Natural killer cell (primary cell): ENCODE measurements at places on chromosomes 2 and 18.

DNA sequence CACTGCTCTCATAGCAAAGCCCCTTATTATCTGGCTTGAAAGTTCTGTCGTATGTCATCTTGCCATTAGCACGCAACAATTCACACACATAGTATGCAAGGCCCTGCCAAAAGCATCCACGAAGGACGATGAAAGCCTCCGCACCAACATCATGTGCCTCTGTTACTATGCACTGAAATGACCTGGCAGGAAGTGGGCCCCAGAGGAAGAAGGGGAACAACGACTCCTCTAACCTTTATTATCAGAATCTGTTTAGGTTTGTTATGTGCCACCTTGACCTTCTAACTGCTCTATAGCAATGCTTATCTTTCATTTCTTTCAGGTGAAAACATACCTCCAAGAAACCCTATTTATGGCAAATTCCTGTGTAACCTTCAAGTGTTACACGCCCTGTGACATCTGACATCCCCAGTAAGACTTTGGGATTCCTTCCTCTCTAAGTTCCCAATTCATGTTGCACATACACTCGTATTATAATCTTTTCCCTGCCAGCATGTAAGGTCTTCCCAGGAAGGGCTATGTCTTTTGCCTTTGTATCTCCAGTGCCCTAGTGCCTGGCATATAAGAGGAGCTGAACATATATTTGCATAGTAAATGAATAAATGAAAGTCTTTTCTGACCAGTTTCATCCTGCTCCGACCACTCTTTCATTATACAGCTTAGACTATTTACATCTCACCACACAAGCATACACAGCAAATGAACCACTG lies 7.0 kb upstream of the NDUFV2 start:
- no peak overlapping the region for H3K4me3 ChIP-seq
- DNase-seq, result no peak
- H3K27me3 ChIP-seq, result no peaks in the 10 kb centered on the region

DNA sequence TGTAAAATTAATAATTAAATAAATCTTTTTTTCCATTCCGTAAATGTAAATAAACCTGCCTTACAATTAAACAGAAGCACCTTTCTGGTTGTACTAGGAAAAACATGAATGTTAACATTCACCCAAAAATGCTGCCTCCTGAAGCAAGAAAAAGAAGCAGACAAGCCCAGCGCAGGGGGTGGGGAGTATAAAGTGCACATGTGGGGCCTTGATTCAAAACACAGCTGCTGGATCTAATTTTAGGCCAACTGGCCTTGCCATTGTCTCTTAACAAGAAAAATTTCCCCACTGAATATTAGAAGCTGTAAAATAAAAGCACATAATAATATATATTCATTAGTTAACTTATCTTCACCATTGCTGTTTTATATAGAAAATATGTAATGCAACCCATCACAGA lies 28.3 kb downstream of the TCF4 start:
- DNase-seq, result no peak
- H3K4me3 ChIP-seq, result no peak overlapping the region
- H3K36me3 ChIP-seq, result no peaks in the 10 kb centered on the region
- no peaks in the 10 kb centered on the region for H3K27me3 ChIP-seq
- H3K4me1 ChIP-seq, result no peaks in the 10 kb centered on the region

GRCh38 chr18:45691816-45692179 lies 32.2 kb upstream of the SLC14A1 start:
- H3K36me3 ChIP-seq, result peaks cover 2% of the 10 kb centered on the region
- peaks cover 38% of the 10 kb centered on the region for H3K4me1 ChIP-seq
- H3K27ac ChIP-seq, result no peak overlapping the region
- H3K27me3 ChIP-seq, result no peaks in the 10 kb centered on the region
- H3K4me3 ChIP-seq, result no peak overlapping the region
- no peak for DNase-seq

DNA sequence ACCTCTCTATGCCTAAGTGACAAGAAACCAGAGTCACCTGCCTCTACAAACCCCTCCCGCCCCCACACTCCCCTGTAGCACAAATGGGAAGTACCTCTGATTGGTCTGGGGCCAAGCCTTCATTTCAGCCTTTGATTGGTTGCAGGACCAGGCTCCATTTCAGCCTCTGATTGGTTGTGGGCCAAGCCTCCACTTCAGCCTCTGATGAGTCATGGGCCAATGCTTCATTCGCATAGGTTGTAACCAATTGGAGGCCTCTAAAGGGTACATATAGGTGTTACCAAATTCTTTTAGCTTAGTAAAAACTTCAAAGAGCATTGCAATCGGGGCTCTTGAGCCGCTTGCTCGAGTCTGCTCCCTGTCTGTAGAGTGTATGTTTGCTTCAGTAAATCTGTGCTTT lies 25.0 kb downstream of the CCDC102B start:
- no peak overlapping the region for H3K27ac ChIP-seq
- DNase-seq, result no peak
- no peaks in the 10 kb centered on the region for H3K36me3 ChIP-seq
- no peaks in the 10 kb centered on the region for H3K27me3 ChIP-seq

- H3K4me3 ChIP-seq, result no peak overlapping the region
- no peak overlapping the region for H3K27ac ChIP-seq
- H3K4me1 ChIP-seq, result no peaks in the 10 kb centered on the region
- peaks cover 4% of the 10 kb centered on the region for H3K27me3 ChIP-seq
- no peak for DNase-seq
- H3K36me3 ChIP-seq, result no peaks in the 10 kb centered on the region
Observed at GRCh38 chr2:199383021-199383420, 74.7 kb downstream of the SATB2 start.

GRCh38 chr2:11073776-11074175 lies 81.5 kb upstream of the SLC66A3 start:
- no peak overlapping the region for H3K4me3 ChIP-seq
- H3K4me1 ChIP-seq, result no peaks in the 10 kb centered on the region
- H3K27ac ChIP-seq, result no peak overlapping the region

DNA sequence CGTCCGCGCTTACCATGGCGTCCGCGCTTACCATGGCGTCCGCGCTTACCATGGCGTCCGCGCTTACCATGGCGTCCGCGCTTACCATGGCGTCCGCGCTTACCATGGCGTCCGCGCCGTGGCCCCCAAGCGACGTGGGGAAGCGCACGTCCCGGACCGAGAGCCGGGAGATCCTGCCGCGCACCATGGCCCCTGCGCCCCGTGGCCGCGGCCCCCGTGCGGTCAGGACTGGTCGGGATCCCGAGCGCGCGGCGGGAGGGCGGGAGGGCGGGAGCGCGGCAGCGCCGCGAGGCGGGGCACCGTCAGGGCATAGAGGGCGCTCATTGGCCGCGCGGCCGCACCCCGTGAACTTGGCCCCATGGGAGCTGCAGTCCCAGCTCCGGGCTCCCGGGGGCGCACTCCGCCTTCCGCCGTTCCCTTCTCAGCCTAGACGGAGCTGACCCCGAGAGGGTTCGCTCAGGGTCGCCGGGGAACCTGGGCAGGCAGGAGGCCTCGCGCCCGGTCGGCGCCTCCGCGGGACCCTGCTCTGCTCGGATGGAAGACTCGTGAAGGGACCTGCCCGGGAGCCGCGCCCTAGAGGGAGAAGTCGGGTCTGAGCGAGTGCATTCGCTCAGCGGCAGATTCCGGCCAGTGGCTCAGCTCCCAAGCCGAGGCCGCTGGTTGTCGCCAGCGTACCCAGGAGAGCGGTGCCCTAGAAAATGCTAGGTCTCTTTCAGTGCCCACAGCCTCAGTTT lies at the start of gene ENOSF1:
Gene ENOSF1 (minus strand): TSS at position 230 of the 734 bp plus-strand sequence. CDS start 43 bp downstream, at position 187.
- H3K4me3 ChIP-seq, result peak within 1 kb of the TSS; percentile 52
- peak within 1 kb of the TSS; percentile 73 for H3K27ac ChIP-seq
- no peaks in the 10 kb centered on the region for H3K27me3 ChIP-seq
- H3K36me3 ChIP-seq, result no peaks in the 10 kb centered on the region
- peaks cover 17% of the 10 kb centered on the region for H3K4me1 ChIP-seq

- no peaks in the 10 kb centered on the region for H3K27me3 ChIP-seq
- no peaks in the 10 kb centered on the region for H3K36me3 ChIP-seq
- no peak overlapping the region for H3K4me3 ChIP-seq
- H3K27ac ChIP-seq, result no peak overlapping the region
- DNase-seq, result no peak
Observed at GRCh38 chr18:22695674-22696073, 237.5 kb upstream of the RBBP8 start.

GRCh38 chr2:135786823-135787222 lies 45.2 kb downstream of the UBXN4 start:
- no peak overlapping the region for H3K4me3 ChIP-seq
- no peaks in the 10 kb centered on the region for H3K27me3 ChIP-seq
- peaks cover 37% of the 10 kb centered on the region for H3K36me3 ChIP-seq
- no peak overlapping the region for H3K27ac ChIP-seq
- H3K4me1 ChIP-seq, result no peaks in the 10 kb centered on the region
- no peak for DNase-seq

DNA sequence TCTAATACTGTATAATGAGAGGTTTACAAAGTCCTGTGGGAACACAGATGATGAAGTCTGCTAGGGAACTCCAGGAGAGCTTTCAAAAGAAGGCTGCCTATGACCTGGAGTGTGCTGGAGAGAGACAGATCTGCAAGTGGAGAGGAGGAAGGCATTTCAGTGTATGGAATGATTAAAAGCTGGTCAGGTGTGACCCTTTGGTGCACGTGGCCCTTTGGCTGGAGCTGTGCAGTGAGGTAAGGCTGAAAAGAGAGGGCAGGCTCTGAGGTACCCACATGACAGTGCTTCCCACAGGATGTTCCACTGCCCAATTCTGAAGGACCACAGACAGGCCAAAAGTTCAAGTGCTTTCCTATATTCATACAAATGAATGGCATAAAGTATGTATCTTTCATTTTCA lies 157.1 kb downstream of the DYM start:
- H3K27me3 ChIP-seq, result no peaks in the 10 kb centered on the region
- no peaks in the 10 kb centered on the region for H3K4me1 ChIP-seq
- no peak for DNase-seq
- H3K27ac ChIP-seq, result no peak overlapping the region
- H3K4me3 ChIP-seq, result no peak overlapping the region

GRCh38 chr2:231047274-231047922 lies 9.3 kb upstream of the PSMD1 start:
- no peak overlapping the region for H3K4me3 ChIP-seq
- H3K4me1 ChIP-seq, result peaks cover 27% of the 10 kb centered on the region
- no peak for DNase-seq

- no peak overlapping the region for H3K27ac ChIP-seq
- no peak for DNase-seq
- no peaks in the 10 kb centered on the region for H3K36me3 ChIP-seq
- H3K4me3 ChIP-seq, result no peak overlapping the region
- H3K27me3 ChIP-seq, result no peaks in the 10 kb centered on the region
Observed at GRCh38 chr2:43798300-43798699, 24.5 kb downstream of the DYNC2LI1 start.

GRCh38 chr2:115389024-115389423 lies 946.6 kb downstream of the DPP10 start:
- no peaks in the 10 kb centered on the region for H3K36me3 ChIP-seq
- no peak for DNase-seq
- no peak overlapping the region for H3K27ac ChIP-seq

GRCh38 chr2:121776885-121777698 lies 21.6 kb downstream of the TSN start:
- H3K4me1 ChIP-seq, result no peaks in the 10 kb centered on the region
- H3K4me3 ChIP-seq, result no peak overlapping the region
- H3K27ac ChIP-seq, result no peak overlapping the region
- no peaks in the 10 kb centered on the region for H3K36me3 ChIP-seq

DNA sequence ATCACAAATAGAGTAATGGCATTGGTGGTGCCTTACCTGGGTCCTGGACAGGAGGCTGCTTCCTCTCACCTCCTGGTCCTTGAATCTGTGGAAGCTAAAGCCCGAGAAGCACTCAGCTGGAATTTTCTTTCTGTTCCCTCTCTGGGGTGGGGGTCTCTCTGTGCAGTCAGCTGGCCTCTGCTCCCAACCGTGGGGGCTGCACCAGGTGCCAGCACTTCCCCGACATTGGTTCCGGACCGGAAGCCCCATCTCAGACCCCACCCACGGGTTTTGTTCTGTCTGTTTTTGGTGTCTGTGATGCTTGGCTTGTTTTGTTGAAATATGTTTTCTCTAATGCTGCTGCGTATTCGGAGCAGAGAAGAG lies 154.7 kb downstream of the TWIST2 start:
- H3K27me3 ChIP-seq, result no peaks in the 10 kb centered on the region
- no peak for DNase-seq
- H3K27ac ChIP-seq, result no peak overlapping the region
- no peak overlapping the region for H3K4me3 ChIP-seq
- no peaks in the 10 kb centered on the region for H3K4me1 ChIP-seq

DNA sequence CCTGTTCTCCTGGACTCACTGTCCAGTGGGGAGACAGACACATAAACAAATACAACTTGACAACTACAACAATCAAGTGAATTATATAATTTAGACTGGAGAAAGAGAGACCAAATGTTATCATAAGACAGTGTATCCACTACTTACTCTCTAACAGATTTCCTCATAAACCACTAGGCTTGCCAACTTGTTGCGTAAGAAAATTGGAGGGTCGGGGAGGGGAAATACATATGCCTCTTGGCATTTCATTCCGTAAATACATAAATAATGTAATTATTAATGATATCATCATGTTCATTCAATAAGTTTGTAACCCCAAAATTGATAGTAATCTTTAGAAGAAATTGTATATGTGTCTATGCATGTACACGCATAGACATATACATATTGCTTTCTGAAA lies 14.9 kb downstream of the RAB6D start:
- no peak overlapping the region for H3K27ac ChIP-seq
- H3K4me3 ChIP-seq, result no peak overlapping the region
- no peak for DNase-seq
- no peaks in the 10 kb centered on the region for H3K27me3 ChIP-seq
- no peaks in the 10 kb centered on the region for H3K36me3 ChIP-seq
- H3K4me1 ChIP-seq, result no peaks in the 10 kb centered on the region

- H3K4me3 ChIP-seq, result no peak overlapping the region
- no peaks in the 10 kb centered on the region for H3K4me1 ChIP-seq
- DNase-seq, result no peak
- H3K27me3 ChIP-seq, result no peaks in the 10 kb centered on the region
Observed at GRCh38 chr2:199798831-199799580, 52.0 kb downstream of the FTCDNL1 start.

DNA sequence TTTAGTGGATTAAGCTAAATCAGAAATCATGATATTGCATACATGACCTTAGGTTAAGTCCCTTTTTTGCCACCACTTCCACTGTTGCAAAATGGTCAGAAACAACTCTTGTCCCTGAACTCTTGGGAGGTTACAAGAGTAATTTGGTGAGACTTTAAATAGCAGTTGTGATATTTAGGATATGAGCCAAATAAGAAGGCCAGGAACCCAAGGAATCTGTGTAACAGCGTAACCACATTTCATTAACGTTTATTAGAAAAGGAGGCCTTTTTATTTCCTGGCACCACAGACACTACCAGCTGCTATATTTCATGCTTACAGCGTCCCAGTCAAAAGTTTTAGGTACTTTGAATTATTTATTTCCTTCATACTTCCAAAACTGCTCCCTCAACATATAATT lies 268.0 kb downstream of the GPD2 start:
- no peak for DNase-seq
- no peak overlapping the region for H3K4me3 ChIP-seq
- no peaks in the 10 kb centered on the region for H3K4me1 ChIP-seq
- no peaks in the 10 kb centered on the region for H3K36me3 ChIP-seq
- no peak overlapping the region for H3K27ac ChIP-seq

DNA sequence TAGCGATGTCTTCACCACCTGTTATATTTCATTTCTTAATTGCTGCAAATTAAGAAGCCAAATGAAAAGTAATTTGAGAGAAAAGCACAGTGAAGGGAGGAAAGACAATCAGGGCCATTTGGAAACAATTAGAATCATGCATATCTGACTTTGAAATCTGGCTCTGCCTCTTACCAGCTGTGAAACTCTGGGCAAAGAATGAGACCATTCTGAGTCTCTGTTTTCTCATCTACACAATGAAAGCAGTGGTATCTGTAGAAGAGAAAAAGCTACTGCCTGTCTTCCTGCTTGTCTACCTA lies 334.5 kb upstream of the CYRIA start:
- no peak overlapping the region for H3K27ac ChIP-seq
- H3K4me3 ChIP-seq, result no peak overlapping the region
- H3K27me3 ChIP-seq, result no peaks in the 10 kb centered on the region
- H3K36me3 ChIP-seq, result no peaks in the 10 kb centered on the region
